ENCODE measurements at places on chromosomes 1 and 21.

GRCh38 chr1:207923121-207923520 lies 12.2 kb upstream of the CD34 start:
- no peak for DNase-seq

DNA sequence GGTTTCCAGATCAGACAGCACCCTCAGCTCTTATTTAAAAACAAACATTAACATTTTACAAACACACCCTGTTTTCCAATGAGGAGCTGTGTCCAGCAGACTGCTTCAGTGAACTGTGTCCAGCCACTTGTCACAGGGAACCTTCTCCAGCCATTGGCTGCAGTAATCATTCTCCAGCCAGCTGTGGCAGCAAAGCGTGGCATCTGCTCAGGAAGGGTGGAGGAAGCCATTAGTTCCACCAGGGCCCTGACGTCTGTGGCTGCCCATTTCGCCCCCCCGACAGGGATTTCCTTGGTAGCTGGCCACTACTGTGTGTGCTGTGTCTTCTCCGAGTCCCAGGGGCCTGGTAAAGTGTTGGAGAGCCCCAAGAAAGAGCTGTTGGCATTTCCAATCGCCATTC lies 62.9 kb upstream of the SELENON start:
- DNase-seq, result no peak

DNA sequence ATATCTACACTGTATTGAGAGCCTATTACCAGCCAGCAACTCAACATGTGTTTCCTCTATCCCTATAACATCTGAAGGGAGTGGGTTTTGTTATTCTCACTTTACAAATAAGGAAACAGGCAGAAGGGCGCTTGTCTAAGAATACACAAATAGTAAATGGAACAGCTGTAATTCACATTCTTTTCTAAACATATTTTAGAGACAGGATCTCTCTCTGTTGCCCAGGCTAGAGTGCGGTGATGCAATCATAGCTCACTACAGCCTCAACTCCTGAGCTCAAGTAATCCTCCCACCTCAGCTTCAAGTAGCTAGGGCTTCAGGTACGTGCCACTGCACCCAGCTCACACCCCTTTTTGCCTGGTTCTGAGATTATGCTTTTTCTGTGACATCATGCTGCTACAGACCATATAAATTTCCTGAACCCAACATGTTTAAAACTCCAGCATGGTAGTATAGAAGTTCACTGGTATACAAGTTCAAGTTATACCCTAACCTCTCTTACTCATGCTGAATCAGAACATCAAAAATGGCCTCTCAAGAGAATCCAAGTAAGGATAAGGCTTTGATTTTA lies 8.6 kb upstream of the TACSTD2 start:
- DNase-seq, result no peak

GRCh38 chr1:245953876-245954660 lies 553.0 kb downstream of the SMYD3 start:
- DNase-seq, result no peak

DNA sequence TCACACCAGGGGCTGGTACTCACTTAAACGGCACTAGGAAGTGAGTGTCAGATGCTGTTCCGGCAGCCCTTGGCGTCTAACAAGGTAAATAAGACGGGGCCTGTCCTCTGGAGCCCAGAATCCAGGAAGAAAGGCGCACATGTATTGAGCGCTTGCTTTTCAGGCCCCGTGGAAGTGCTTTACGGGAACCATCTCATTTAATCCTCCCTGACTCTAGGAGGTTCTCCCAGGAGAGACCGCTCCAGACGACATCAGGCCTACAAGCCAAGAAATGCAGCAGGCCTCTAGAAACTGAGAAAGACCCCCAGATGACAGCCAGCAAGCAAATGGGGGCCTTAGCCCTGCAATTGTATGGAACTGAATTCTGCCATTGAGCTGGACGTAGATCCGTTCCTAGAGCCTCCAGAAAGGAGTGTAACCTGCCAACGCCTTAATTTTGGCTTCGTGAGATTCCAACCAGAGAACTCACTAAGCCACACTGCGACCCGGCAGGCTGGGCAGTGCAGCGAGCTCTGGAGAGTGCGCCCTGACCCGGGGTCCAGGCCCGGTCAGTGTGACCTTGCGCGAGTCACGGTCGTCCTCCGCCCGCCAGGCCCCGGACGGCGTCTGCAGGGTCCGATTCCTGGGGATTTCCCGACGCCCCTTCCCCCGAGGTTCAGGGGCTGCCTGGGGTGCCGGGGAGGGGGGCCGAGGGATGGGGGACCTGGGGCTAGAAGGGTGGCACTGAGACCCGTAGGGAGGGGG lies 532 bp upstream of the MANEAL start:
- no peak for DNase-seq

GRCh38 chr1:199858856-199859255 lies 168.7 kb upstream of the NR5A2 start:
- DNase-seq, result no peak

Measured in ascending aorta (tissue), 2 donors.